Hippocampal formation (tissue), 2 donors: ENCODE measurements at places on chromosomes 2 and 18.

- no peak for DNase-seq
Observed at GRCh38 chr2:147558620-147559019, 286.2 kb upstream of the ACVR2A start.

GRCh38 chr2:26279886-26280285, 35.1 kb downstream of the HADHB start:
- no peak for DNase-seq

DNA sequence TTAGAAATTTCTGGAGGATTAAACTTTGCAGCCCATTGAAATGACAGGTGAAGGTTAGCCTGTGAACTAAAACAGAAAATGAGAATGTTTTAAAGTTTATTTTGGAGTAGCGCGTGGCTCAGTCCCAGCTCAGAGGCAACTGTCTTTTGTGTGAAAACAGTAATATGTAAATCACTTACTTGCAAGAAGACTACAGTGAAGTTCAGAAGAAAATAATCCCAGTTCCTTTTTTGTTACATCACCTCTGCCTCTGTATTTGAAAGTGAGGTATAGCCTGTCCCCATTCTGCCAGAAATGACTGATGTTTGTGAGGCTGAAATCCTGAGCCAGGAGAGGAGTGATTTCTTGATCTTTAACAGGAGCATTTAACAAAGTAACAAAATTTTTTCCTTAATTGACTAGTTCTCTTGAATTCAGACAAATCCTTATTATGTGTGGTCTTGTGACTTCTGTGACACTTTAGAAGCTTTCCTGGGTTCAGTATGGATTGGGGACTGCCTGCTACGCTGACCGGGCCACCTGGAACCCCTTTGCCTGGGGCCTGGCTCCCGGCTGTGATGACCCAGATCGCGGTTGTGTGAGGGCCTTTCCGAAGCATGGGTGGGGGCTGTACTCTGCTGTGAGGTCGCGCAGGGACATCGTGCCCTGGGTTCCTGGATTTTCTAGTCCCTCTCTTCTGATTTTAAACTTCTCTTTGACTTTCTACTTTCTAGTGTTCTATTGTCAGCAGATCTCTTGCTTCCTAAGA, 24.3 kb downstream of the TRAPPC12 start:
- no peak for DNase-seq

DNA sequence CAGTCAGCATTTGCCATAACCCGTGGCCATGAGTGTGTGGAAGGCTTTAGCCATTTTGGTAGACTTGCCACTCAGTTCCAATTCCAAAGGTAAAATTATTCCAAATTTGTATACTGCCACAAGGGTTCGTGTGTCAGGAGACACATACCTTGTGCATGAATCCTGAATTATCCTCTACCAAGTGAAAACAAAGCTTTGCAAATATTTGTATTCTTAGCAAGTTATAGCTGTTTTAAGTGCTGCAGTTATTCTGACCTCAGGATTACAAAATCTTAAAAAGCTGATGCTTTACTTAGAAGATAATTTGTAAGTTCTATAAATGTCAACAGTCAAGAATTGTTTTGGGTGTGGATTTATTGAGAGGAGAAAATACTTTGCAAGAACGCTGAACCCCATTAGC, 100.6 kb downstream of the ANTXR1 start:
- no peak for DNase-seq

DNA sequence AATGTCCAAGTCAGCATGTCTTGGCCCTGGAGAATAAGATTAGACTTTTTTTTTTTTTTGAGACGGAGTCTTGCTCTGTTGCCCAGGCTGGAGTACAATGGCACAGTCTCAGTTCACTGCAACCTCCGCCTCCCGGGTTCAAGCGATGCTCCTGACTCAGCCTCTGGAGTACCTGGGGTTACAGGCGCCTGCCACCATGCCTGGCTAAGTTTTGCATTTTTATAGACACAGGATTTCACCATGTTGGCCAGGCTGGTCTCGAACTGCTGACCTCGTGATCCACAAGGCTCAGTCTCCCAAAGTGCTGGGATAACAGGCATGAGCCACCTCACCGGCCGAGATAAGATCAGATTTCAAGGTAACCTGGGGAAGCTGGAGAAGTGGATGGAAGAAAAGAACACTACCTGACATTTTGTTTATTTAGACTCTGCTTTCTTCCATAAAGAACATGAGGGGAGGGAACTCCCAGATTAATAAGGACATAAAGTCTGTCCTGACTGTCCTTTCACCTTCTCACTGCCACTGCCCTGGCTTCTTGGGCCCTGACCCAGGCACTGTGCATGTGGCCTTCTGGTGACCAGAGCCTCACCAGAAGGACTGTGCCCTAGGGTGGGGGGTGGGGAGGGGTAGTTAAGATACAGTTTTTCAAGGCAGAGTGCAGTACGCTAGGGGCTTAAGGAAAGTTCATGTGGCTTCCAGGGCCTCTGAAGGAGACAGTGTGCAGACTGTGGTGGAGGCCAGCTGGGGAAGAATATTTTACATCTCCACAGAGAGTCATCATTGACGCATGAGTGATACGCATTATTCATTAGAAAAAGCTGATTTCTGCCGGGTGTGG, 4.8 kb upstream of the IMPA2 start:
- no peak for DNase-seq

- DNase-seq = no peak
Observed at GRCh38 chr2:151789055-151789834, 39.0 kb downstream of the ARL5A start.

GRCh38 chr2:170098626-170099312, 79.2 kb upstream of the MYO3B start:
- DNase-seq = no peak

GRCh38 chr2:172693529-172694455, 41.9 kb upstream of the RAPGEF4 start:
- no peak for DNase-seq

DNA sequence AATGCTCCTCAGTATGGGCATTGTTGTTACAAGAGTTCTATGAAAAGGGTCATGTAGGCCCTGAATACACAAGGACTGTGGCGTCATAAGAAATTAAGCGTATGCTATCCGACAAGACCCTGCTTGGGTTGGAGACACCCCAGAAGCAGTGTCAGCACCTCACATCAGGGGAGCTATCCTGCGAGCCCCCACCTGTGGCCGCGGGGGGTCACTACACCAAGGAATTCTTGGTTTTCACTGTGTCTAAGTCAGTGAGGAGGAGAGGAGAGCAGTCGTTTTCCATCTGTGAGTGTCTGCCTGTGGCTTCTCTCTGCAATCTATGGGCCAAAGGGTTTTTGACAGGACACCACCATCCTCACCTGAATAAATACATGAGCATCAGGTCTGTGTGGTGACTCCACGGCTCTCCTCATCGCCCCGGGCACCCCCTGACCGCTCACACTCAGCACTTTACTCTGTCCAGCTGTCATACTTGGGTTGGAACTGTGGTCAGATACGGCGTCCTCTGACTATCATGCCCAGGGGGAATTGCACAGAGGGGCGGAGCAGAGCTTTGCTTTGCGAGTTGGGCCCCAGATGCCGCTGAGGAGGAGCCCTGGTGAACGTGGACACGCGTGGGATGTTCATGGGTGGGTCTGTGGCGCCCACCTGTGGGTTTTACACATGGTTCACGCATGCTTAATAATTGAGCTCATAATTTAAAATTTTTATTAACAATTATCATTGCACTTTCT, 235.5 kb downstream of the MYT1L start:
- no peak for DNase-seq

- DNase-seq = no peak
Observed at GRCh38 chr2:27079233-27080139, 1.1 kb downstream of the EMILIN1 start.

DNA sequence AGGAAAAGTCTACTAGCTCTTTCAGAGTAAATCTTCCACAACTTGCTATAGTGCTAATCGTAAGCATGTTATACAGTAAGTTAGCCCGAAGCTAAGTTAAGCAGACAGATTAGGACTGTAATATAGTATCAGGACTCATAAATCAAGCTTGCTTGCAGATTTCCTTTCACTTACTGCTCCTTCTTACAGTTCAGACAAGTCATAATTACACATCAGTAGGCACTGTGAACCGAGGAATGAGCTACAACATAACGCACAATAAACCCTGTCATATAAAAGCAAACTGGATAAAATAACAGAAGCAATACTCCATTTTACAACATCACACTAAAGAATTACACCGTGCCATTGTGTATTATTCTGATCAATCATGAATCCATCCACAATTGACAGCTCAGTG, 832.6 kb upstream of the ZEB2 start:
- no peak for DNase-seq

DNA sequence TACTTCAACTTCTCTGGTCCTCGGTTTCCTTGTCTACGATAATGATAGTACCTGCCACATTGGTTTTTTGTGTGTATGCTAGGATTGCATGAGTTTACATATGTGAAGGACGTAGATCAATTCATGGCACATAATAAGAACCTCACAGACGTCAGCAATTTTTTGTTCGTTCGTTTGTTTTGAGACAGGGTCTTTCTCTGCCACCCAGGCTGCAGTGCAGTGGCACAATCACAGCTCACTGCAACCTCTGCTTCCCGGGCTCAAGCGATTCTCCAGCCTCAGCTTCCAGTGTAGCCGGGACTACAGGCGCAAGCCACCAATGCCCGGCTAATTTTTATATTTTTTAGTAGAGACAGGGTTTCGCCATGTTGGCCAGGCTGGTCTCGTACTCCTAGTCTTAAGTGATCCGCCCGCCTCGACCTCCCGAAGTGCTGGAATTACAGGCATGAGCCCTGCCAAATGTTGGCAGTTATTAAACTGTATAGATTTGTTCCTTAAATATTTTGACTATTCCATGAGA, 756 bp upstream of the SLC35F5 start:
- DNase-seq = peak; percentile 63
